ENCODE measurements at places on chromosomes 2 and 18.

- DNase-seq = no peak
These were observed 117.1 kb downstream of the STRN start for GRCh38 chr2:36849265-36849664.

- no peak for DNase-seq
These were observed 135.2 kb downstream of the VWC2L start for GRCh38 chr2:214545898-214546542.

GRCh38 chr18:72104851-72105250, 439.3 kb downstream of the CBLN2 start:
- DNase-seq = no peak

DNA sequence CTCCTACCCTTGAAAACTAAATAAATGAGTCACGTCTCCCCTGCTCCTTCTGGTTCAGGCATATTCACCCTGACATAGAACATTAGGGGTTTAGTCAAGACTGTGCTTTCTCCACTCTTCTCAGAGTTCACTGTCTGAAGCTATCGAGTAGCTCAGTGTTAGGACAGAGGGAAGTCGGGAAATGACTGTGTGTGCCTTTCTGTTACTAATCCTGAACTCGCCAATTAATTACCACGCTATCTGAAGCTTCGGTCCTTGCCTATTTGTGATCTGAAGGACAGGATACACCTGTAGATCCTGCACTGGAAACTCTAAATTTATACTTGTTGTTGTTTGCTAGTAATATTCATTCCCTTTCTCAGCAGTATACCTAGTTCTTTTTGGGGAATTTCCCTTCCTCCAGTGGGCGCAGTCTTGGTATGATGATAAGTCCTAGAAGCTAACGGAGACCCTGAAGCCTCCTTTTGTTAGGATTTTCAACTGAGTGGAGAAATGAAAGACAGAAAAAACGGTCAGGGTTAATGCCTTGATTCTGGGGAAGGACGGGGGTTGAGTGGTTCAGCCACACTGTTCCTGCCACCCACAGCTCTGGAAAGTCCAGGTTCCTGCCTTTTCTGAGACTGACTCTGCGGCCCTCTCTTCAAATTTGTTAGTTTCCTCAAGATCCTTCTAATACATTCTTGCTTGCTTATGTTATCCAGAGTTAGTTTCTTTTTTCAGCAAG, 218.0 kb downstream of the DLGAP1 start:
- no peak for DNase-seq

DNA sequence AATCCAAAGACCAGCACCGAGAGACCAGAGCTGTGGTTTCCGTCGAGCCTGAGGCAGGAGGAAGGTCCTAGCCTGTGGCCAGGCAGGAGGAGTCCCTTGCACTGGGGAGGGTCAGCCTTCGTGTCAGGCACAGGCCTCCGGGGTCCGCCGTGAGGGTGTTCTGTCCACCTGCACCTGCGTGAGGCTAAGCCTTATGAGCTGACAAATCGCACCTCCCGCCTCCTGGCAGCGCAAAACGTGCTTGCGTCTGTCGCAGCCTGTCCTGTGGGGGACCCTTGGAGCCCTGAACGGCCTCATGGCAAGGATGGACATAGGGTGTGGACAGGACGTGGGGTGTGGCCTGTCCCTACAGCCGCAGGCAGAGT, 73.3 kb downstream of the KCNG2 start:
- no peak for DNase-seq

- DNase-seq = no peak
These were observed 102.2 kb upstream of the TGFA start for GRCh38 chr2:70655786-70656185.

- DNase-seq = peak; percentile 66
These were observed 175.1 kb downstream of the NCK2 start for GRCh38 chr2:105919826-105920225.

DNA sequence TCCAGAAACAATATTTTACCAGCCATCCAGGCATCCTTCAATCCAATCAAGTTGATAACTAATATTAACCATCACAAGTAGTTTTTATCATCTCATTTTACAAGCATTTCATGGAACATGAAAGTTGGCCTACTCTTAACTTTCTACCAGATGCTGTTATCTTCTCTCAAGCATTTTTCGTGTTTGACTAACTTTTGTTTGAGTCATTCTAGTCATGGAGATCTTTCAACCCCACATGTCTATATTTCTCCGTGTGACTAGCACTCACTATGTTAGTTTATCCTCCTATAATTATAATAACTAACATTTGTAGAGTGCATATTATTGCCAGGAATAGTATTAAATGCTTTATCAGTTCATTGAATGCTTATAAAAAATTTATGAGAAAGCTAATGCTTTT, 307.0 kb upstream of the CWC22 start:
- DNase-seq = no peak

DNA sequence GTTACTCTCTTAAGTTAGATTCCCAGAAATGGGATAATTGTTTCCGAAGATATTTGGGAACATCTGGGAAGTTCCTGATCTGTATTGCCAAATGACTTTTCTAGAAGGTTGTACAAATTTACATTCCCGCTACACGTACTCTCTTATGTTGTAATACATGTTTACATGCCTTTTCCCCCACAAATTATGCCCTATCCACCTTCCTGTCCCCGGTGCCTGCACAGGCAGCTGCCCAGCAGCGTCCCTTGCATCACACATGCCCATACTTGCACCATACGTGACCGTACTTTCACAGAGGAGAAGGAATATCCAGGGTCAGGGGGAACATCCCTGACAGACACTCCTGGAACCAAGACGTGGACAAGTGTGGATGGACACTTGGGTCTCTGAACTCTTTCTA, 24.2 kb upstream of the KLF11 start:
- DNase-seq = no peak

GRCh38 chr2:69298261-69298660, 88.8 kb downstream of the GFPT1 start:
- no peak for DNase-seq

DNA sequence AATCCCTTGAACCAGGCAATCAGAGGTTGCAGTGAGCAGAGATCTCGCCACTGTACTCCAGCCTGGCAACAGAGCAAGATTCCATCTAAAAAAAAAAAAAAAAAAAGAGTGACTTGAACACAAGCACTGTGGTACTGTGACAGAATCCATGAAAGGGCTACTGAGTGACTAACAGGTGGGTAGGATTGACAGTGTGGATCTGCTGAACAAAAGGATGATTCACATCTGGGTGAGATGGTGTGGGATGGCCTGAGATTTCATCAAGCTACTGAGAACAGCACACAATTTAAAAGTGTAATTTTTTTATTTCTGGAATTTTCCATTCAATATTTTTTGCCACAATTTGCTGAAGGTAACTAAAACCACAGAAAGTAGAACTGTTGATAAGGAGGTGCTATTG, 13.3 kb upstream of the SP3 start:
- no peak for DNase-seq

DNA sequence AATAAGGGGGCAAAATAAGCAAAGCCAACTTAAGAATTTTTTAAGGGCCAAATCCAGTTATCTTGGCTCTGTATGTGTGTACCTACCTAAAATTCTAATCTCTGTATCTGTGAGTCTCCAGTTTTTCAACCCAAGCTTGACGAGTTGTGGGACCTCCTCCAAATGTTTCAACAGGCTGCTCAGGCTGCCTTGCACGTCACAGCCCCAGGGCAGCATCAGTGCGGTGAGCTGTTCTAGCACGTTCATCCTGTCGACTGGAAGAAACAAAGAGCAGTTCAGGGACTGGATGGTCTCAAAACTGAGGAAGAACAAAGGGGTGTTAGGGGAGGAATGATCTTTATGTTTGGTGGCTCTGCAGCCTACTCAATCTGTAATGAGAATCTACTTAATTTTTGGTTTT, 29.4 kb downstream of the NLRC4 start:
- DNase-seq = no peak

DNA sequence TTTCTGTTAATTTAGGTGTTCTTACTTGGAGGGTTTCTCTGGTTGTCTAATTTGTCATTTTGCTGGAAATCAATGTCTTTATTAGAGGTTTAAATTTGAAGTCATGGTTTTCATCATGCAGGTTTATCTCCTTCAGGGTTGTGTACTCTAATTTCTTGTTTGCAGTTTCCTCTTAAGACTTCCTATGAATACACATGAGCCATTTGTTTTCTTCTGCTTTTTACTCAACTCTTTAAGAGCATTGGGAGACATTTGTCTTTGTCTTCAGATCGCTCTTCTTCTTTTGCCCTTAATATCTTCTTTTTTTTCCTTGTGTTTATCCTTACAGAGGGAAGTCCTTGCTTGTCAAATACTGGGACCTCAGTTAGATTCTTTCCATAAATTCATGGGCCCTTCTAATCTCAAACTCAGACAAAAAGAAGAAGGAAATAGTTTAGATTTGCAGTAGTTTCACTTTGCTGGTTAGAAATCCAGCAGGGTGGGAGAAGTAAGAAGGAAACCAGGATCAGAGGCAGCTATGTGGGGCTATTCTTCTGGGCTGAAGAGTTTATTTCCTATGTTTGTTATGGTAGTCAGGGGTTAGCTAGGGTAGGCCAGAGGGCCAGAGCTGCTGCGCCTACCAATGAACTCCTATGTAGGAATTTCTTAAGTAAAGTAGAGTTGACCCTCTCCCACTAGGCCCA, 176.6 kb downstream of the DYSF start:
- DNase-seq = no peak

- DNase-seq = no peak
These were observed 366.9 kb upstream of the SLC14A2 start for GRCh38 chr18:45248240-45248903.

Measured in germinal center (tissue), 1 donor.